Activated B cell treated with CpG ODN at 0.5 μM for 24 hours (primary cell): ENCODE measurements at places on chromosomes 3 and 15.

- DNase-seq: no peak
Observed at GRCh38 chr3:18739099-18739433, 313.9 kb upstream of the SATB1 start.

DNA sequence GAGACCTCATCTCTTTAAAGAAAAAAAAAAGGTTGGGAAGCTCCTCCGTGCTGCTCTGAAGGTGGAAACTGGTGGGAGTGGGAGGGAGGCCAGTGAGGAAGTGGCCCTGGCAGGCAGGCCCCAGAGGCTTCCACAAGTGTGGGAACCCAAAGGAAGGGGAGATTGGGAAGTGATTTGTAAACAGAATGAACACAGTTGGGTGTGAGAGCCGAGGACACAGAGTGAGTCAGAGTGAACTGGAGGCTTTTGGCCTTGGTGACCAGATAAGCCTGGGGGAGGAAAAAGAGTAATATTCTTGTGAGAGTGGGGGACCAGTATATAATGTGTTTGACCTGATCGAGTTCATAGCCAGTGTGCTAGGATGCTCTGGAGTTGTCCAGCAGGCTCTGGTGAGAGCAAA, 23.0 kb downstream of the MKRN2 start:
- no peak for DNase-seq

- no peak for DNase-seq
Observed at GRCh38 chr15:38872732-38873131, 308.1 kb upstream of the RASGRP1 start.

DNA sequence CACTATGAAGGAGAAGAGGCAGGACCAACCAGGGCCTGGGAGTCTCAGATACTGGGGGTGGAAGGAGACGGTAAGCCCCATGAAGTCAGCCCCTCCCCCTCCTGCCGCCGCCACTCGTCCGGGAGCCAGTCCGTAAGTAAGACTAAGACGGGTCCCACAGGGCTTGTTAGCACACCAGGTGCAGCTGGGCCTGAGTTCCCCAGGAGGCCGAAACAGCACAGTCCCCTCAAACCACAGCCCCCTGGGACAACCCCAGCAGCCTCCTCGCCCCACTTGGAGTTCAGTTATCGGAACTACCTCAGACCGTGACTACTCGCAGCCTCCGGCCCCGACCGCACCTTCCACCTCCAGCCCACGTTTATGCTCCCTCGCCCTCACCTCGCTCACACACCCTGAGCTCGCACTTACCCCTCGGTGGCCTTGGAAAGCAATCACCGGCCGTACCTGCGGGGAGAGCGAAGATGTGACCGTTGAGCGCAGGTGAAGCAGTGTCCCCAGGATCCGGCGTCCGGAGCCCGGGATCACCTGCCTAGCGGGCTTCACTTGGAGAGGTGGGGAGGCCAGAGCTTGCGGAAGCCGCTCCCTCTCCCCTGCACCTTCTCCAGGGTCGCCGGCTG, 557 bp downstream of the ELL3 start:
- DNase-seq: peak; percentile 83

GRCh38 chr15:25742041-25742730, 120.9 kb downstream of the ATP10A start:
- no peak for DNase-seq

GRCh38 chr15:84598993-84599392, 1.8 kb upstream of the ZSCAN2 start:
- no peak for DNase-seq

DNA sequence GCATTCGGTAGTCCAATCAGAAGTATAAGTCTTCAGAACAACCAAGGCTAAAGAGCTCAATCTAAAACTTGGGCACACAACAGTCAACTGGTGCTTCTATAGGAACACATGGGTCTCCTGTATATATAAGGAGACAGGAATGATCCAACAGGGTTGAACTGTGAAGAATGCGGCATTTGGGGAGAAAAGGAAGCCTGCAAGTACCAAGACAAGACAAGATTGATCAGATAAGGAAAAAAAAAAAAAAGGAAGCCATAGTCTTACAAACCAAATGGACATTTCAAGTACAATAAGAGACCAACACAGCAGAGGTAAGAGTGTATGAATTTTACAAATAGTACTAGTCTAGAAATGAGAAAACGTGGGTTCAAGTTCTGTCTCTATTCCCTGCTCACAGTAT, 6.5 kb downstream of the CPEB1 start:
- no peak for DNase-seq

GRCh38 chr3:100097919-100098783, 16.1 kb downstream of the FILIP1L start:
- no peak for DNase-seq

DNA sequence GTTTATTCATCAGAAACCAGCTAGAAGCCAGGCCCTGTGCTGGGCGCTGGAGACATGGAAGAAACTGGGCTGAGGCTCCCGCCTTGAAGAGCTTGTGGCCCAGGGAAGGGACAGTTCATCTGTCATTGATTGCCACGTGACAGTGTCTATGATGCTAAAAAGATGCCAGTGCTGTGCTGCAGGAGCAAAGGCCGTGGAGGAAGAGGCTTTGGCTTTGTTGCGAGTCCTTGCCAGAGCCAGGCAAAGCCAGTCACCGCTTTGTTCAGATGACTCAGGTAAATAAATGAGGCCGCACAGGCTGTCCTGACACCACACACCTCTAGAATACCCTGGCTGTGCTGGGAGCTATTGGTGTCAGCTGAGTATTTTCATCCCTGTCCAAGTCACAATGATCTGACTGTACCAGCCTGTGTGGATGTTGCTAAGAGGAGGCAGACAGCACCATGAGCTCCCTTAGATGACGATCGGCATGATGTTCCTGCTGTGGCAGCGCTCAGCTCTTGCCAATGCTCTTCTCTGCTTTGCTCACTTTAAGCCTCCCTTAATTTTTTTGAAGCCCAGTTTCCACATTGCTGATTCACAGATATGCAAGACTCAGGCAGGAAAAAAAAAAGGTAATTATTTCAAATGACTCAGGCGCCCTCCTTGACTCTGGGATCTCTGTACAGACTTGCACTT, 77.5 kb downstream of the CCNL1 start:
- no peak for DNase-seq

GRCh38 chr15:62900071-62900802, 142.3 kb upstream of the TPM1 start:
- no peak for DNase-seq

- peak; percentile 37 for DNase-seq
Observed at GRCh38 chr3:63912768-63913588, 795 bp upstream of the SCAANT1 start.

DNA sequence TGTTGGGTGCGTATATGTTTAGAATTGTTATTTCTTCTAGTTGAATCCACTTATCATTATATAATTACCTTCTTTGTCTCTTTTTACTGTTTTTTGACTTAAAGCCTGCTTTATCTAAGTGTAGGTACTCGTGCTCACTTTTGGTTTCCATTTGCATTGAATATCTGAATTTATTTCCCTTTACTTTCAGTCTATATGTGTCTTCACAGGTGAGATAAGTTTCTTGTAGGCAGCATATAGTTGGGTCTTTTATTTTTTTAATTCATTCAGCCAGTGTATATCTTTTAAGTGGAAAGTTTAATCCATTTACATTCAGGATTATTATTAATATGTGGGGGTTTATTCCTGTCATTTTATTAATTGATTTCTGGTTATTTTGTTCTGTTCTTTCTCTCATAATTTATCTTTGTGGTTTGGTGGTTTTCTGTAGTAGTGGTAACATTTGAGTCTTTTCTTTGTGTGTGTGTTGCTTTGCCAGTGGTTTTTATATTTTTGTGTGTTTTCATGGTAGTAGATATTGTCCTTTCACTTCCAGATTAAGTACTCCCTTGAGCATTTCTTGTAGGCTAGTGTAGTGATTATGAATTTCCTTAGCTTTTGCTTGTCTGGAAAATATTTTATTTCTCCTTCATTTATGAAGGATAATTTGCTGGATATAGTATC, 27.3 kb downstream of the STT3B start:
- DNase-seq: no peak

DNA sequence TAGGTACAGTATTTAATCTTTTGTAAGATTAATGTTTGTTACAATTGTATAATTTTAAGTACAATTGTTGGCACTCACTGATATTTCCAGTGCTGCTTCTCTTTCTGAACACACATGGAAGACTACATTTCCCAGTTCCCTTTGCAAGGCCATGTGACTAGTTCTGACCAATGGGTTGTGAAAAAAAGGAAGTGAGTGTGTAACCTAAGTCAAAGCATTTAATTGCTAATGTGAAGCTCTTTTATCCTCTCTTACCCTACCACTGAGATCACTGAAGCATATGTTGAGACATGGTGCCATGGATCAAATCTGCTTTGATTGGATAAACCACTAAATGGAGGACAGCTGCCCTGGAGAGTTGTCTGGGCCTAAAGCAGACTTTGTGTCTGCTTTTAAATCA, 83.9 kb upstream of the PLXND1 start:
- no peak for DNase-seq

GRCh38 chr15:84608707-84609284, 8.0 kb downstream of the ZSCAN2 start:
- DNase-seq: no peak

DNA sequence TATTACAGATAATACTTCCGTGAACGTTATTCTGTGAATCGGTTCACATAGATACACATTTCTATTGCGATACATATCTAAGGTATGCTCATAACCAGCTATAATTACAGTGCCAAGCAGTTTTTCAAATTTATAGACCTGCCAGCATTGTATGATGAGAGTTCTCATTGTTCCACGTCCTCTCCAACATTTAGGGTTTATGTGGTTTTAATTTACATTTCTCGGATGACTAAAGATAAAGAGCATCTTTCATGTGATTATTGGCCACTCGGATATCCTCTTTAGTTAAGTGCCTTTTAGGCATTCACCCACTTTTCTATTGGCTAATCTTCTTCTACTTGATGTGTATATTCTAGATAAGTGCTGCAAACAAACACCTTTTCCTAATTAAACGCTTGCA, 134.7 kb upstream of the CCDC54 start:
- DNase-seq: no peak

- DNase-seq: no peak
Observed at GRCh38 chr3:172171396-172172075, 132.2 kb downstream of the FNDC3B start.

DNA sequence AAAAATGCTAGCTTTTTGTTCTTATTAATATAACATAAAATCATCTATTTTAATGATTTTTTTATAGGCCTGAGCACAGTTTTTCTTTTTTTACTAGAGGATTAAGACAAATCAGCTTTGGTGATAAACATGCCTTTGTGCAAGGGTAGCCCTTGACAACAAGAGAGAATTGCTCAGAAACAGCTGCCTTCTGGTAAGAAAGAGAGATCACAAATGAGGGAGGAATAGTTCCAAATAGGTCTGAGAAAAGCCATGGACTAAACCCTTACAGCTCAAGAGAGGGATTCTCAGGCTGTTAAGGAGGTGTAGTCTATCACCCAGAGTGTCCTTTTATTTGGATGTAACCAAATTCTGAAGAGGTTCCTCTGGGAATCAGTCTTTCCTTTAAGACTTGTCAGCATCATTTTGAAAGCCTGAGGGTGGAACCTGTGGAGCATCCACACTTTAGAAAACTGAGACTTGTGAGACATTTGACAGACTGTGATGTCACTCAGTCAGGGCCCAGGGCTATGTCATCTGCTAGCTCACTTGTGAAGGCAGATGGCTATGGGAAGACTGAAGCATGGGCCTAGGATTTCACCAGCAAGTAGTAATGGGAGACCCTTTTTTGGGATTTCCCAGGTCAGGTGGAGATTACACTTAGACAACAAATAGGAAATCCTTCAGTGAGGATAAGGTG, 102.9 kb upstream of the KCNAB1 start:
- no peak for DNase-seq

DNA sequence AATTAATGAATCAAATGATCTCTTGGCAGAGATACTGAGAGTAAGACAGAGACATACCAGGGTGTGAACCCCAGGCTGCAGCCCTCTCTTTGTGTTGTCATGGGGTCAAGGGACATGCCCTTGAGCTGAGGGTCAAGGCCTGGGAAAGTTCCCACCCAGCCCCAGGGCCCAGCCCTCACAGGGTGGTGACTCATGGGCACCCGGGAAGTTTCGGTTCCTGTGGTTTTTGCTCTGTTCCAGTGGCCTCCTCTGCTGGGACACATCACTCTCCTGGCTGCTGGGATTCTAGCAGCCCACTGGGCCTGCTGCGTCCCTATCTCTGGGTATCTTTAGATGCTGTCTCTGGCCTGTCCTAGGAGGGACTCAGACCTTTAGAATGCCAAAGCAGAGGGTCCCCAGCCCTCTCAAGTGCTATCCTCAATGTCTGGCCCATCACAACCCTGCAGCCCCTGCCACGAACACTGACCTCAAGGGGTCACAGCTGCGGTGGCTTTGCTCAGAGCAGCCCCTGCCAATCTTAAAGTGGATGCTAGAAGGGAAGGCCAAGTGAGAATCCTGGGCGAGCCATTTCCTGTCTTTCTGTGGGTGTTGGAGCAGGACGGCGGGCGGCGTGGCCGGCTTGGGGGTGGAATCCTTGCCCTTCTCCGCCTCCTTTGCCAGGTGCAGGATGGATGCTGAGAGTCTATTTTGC, 148.4 kb upstream of the TLE3 start:
- no peak for DNase-seq

DNA sequence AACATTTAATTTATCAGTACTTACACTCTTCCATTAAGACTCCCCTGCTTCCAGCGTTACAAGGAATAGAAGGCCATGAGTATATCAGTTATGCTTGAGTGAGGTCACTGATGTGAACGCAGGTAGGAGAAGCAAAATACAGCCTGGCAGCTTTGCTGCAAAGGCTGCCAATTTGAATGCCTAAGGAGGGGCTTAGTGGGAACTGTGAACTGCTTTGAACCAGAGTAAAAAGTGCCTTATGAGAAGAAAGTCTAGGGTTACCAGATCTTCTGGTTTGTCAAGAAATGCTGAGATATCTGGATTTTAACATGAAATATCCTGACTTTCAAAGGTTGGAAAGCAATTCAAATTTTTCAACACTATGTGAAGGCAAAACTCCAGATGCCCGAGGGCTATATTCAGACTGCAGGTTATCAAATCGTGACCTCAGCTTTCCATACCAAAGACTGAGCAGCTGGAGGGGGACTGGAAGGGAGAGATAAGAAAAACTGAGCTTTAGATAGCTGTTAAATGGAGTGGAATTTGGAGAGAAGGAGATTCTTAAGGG, 446.3 kb upstream of the NECTIN3 start:
- DNase-seq: no peak

GRCh38 chr3:146539315-146539714, 5.1 kb downstream of the PLSCR1 start:
- DNase-seq: no peak

DNA sequence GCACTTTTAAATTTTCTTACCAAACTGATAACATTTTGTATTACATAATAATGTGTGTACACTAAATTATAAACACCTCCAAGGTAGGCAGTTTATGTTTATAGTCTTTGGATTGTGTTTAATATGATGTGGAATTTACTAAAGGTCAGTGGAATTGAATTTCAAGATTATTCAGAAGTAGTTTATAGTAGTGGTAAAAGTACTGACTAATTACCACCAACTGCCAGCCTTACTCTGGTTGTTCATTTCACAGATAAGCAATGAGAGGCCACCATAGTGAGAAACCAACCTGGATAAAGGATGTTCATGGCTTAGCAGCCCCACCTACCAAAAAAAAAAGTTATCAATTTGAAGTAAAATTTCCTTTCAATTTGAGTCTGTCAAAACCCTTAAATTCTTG, 54.0 kb upstream of the EIF5A2 start:
- no peak for DNase-seq

GRCh38 chr3:33722191-33722590, 4.1 kb upstream of the CLASP2 start:
- no peak for DNase-seq

- no peak for DNase-seq
Observed at GRCh38 chr3:28835751-28836150, 445.1 kb upstream of the RBMS3 start.
